ENCODE measurements at places on chromosomes 16 and 17. TPM values are rescaled to one million over a fixed set of nuclear protein-coding genes. Genes with fewer than 3 reads are reported as not detected.

- no peak for DNase-seq
Measured at GRCh38 chr16:49472598-49472997, 99.0 kb downstream of the C16orf78 start.

GRCh38 chr17:69454051-69454450 lies 39.6 kb downstream of the MAP2K6 start:
- no peak for DNase-seq

- no peak for DNase-seq
Measured at GRCh38 chr17:38508570-38508950, 80.3 kb downstream of the ARHGAP23 start.

DNA sequence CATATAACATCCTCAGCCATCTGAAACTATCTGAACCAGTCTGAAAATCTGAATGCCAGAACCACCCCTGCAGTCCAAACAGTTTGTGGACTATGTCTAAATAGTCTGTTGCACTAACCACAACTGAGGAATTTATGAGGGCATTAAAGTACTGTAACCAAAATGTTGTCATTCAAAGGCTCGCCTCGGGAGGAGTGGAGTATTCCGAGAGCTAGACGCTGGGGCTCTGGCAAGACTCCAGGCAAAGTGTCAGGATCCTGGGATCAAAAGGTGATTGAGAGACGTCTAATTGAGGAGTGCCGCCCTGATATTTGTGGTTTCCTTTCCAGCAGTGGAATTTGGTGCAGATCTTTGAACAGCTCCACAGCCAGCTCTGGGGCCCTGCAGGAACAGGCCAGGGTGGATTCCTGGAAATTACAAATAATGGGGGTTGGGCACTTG lies 142.9 kb upstream of the MYOCD start:
- no peak for DNase-seq

GRCh38 chr16:75506574-75506973 lies 11.3 kb upstream of the CHST6 start:
- DNase-seq: no peak

- DNase-seq: no peak
Measured at GRCh38 chr17:40993839-40994238, at the start of gene KRTAP3-3. KRTAP3-3 (minus strand) TSS chr17:40994164; CDS start chr17:40994097, 67 bp downstream.

- no peak for DNase-seq
Measured at GRCh38 chr17:78374631-78375274, 3.7 kb upstream of the PGS1 start.

DNA sequence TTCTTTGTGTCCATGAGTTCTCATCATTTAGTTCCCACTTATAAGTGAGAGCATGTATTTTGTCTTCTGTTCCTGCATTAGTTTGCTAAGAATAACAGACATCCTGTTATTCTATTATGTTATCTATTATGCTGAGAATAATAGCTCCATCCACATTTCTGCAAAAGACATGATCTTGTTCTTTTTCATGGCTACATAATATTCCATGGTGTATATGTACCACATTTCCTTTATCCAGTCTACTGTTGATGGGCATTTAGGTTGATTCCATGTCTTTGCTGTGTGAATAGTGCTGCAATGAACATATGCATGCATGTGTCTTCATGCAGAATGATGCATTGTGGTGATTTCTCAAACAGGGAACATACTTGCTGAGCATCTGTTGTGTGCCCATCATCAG lies 21.4 kb downstream of the PIK3R5 start:
- DNase-seq: no peak

DNA sequence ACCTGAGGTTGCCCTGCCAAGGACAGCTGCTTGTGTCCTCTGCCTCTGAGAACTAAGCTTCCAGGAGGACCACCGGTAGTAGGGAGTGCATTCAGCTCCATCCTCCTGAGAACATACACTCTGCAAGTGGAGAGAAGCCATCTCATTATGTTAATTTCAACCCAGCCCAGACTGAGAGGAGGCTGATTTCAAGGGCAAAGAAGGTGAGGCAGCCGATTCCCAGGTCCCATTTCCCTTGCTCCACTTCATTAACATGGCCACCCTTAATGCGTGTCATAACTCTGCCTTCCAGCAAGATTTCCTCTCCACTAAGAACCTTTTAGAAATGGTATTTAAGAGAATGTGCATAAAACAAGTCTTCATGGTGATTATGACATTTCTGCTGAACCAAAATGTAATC lies 72.5 kb downstream of the CDH13 start:
- DNase-seq: no peak

DNA sequence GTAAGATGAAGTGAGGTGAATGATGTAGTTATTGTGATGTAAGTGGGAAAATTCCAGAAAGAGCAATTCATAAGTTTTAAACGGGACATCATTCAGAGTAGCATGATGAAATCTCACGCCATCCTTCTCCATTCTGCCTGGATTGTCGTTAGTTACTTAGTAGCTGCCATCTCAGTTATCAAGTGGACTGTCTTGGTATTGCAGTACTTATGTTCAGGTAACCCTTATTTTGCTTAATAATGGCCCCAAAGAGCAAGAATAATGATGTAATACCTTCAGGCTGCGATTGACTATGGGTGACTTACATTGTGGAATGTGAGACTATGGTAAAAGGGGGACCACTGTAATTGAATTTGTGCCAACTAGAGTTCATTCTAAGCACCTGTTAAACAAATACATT lies 234.1 kb upstream of the TOM1L1 start:
- no peak for DNase-seq

Gene INCA1
- total RNA-seq: 0.27 TPM

Gene KRTAP2-3
- not detected for total RNA-seq

Gene MYH2
- 0.91 TPM for total RNA-seq

Gene SLC47A2
- total RNA-seq: 0.27 TPM

Gene CCL3
- 4.9 TPM for total RNA-seq

Gene PLCG2
- total RNA-seq: 3.2 TPM

Gene SETD1A
- total RNA-seq: 3.3 TPM

Gene ESRP2
- not detected for total RNA-seq

Gene MYADML2
- total RNA-seq: 0.36 TPM

Measured in cerebellum (tissue), 4 donors.